Karpas-422 (cell line): ENCODE measurements at places on chromosomes 2 and 18.

DNA sequence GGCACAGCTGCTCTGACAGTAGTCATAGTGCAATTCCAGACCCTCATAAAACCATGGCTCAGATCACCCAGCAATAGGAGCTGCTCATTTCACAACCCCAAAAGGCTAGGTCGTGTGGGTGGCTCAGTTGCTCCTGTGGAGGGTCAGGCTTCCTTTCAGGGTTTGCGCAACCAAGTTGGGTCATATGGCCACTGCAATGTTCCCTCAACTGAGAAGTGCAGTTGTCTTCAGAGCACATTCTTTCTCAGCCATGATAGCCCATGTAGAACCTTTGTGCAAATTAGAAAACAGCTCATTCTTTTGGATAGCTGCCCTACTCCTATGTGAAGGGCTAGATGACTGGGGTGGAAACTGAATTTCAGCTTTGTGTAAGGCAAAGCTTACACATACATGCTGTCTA, 3.2 kb downstream of the SERPINB13 start:
- no peaks in the 10 kb centered on the region for H3K4me1 ChIP-seq
- DNase-seq, result no peak
- H3K36me3 ChIP-seq, result no peaks in the 10 kb centered on the region
- H3K4me3 ChIP-seq, result no peak overlapping the region
- H3K27me3 ChIP-seq, result no peaks in the 10 kb centered on the region

- H3K4me3 ChIP-seq, result no peak overlapping the region
- no peak for DNase-seq
- no peaks in the 10 kb centered on the region for H3K27me3 ChIP-seq
- H3K36me3 ChIP-seq, result peaks cover 49% of the 10 kb centered on the region
- no peak overlapping the region for H3K27ac ChIP-seq
Observed at GRCh38 chr2:218756599-218757377, 25.2 kb upstream of the CYP27A1 start.

DNA sequence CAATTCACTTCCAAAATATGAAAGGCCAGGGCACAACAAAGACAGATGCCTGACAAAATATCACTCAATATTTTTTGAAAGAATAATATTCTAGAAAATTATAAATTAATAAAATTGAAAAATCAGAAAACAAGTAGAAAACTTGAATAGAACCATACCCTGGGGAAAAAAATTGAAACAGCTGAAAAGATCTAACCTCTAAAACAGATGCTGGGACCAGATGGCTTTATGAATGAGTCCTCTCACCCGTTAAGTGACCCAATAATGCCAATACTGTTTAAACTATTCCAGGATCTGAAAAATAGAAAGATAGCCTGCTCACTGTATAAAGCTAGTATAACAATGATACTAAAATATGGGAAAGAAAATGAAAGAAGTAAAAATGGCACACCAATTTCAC, 322.3 kb upstream of the VWC2L start:
- no peak for DNase-seq
- H3K4me1 ChIP-seq, result no peaks in the 10 kb centered on the region
- H3K36me3 ChIP-seq, result no peaks in the 10 kb centered on the region
- no peaks in the 10 kb centered on the region for H3K27me3 ChIP-seq
- H3K4me3 ChIP-seq, result no peak overlapping the region

- H3K4me1 ChIP-seq, result no peaks in the 10 kb centered on the region
- H3K4me3 ChIP-seq, result no peak overlapping the region
- peak; percentile 74 for DNase-seq
Observed at GRCh38 chr2:108182489-108182888, 57.3 kb upstream of the SULT1C3 start.

GRCh38 chr2:233430651-233431050, 76.4 kb downstream of the DGKD start:
- no peak for DNase-seq
- no peak overlapping the region for H3K4me3 ChIP-seq
- no peaks in the 10 kb centered on the region for H3K36me3 ChIP-seq
- no peaks in the 10 kb centered on the region for H3K4me1 ChIP-seq
- no peak overlapping the region for H3K27ac ChIP-seq
- no peaks in the 10 kb centered on the region for H3K27me3 ChIP-seq

DNA sequence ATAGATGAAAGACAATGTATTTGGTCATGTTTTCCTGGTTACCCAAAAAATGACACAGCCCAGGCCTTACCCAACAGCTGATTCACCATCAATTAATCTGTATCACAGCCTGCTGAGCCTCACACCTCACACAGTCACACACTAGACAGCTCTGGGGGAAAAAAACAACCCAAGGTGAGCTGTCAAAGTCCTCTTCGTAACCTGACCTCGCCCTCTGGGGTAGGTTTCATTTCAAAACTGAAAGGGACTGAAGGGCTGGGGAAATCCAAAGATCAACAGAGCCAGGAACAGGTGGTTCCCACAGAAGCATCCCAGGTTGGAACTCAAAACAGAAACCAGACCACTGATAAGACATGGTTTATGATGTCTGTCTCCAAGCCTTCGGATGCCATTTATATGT, 18.2 kb upstream of the PCBP1 start:
- H3K27ac ChIP-seq, result no peak overlapping the region
- H3K4me1 ChIP-seq, result peaks cover 13% of the 10 kb centered on the region
- no peaks in the 10 kb centered on the region for H3K27me3 ChIP-seq

GRCh38 chr2:131801210-131801744, 273.6 kb downstream of the CCDC74A start:
- H3K27me3 ChIP-seq, result no peaks in the 10 kb centered on the region
- no peaks in the 10 kb centered on the region for H3K36me3 ChIP-seq
- no peak overlapping the region for H3K27ac ChIP-seq
- no peak for DNase-seq

- H3K27me3 ChIP-seq, result no peaks in the 10 kb centered on the region
- H3K36me3 ChIP-seq, result peaks cover 50% of the 10 kb centered on the region; the same call in 1 of the 2 replicates
- DNase-seq, result no peak
- H3K27ac ChIP-seq, result no peak overlapping the region; the same call in 1 of the 2 replicates
- peaks cover 22% of the 10 kb centered on the region for H3K4me1 ChIP-seq
Observed at GRCh38 chr2:210443527-210443926, 33.0 kb downstream of the LANCL1 start.

DNA sequence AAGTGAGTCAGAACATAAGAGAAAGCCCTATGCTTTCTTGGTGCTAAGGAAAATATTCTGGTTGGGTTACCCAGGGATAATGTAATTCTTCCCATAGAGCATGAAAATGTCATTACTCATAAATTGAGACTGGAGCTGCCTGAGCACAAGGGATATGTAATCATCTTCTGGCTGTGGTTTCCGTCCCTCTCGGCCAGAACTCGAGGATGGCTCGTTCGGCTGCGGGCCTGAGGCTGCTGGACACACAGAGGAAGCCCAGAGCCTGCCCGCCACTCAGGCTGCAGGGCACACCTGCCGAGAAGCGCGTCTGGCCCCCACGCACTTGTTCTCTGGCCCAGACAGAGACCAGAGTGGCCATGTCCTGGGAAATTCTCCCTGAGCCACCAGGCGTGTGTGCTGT, 104.9 kb downstream of the ASAP2 start:
- H3K27me3 ChIP-seq, result no peaks in the 10 kb centered on the region
- no peak overlapping the region for H3K27ac ChIP-seq
- no peak for DNase-seq
- no peaks in the 10 kb centered on the region for H3K4me1 ChIP-seq

- no peak for DNase-seq
- H3K4me1 ChIP-seq, result peaks cover 97% of the 10 kb centered on the region
- peak overlapping the region; percentile 100 for H3K27ac ChIP-seq
- peak overlapping the region; percentile 49 for H3K4me3 ChIP-seq
- peaks cover 24% of the 10 kb centered on the region for H3K36me3 ChIP-seq
Observed at GRCh38 chr2:233082931-233083755, 23.0 kb downstream of the INPP5D start.

- no peak overlapping the region for H3K27ac ChIP-seq
- H3K27me3 ChIP-seq, result no peaks in the 10 kb centered on the region
- H3K36me3 ChIP-seq, result no peaks in the 10 kb centered on the region
- H3K4me3 ChIP-seq, result no peak overlapping the region
- no peak for DNase-seq
Observed at GRCh38 chr2:221750316-221750715, 178.2 kb upstream of the EPHA4 start.

- H3K27ac ChIP-seq, result no peak overlapping the region
- no peaks in the 10 kb centered on the region for H3K27me3 ChIP-seq
- no peaks in the 10 kb centered on the region for H3K36me3 ChIP-seq
- H3K4me1 ChIP-seq, result no peaks in the 10 kb centered on the region
- DNase-seq, result no peak
Observed at GRCh38 chr2:5609201-5609600, 83.0 kb upstream of the SOX11 start.

GRCh38 chr2:212854771-212855170, 296.6 kb downstream of the IKZF2 start:
- no peak overlapping the region for H3K27ac ChIP-seq
- H3K27me3 ChIP-seq, result no peaks in the 10 kb centered on the region
- DNase-seq, result no peak
- H3K36me3 ChIP-seq, result no peaks in the 10 kb centered on the region
- no peaks in the 10 kb centered on the region for H3K4me1 ChIP-seq

DNA sequence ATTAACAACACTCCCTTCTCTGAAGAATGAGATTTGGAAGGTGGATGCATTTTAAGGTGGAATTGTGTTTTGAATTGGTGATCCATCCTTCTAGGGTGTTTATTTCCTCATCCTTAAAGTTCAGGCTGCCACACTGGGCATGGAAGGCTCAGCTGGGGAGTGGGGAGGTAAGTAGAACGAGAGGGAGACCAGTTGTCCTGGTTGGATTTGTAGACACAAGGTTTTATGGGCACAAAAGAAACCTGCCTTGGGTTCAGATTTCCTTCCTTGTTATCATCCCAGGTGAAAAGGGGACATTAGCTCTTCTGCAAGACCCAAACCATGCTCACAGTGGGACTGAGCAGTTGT, 101.0 kb upstream of the SIX3 start:
- H3K36me3 ChIP-seq, result no peaks in the 10 kb centered on the region
- DNase-seq, result no peak
- no peaks in the 10 kb centered on the region for H3K27me3 ChIP-seq
- H3K27ac ChIP-seq, result no peak overlapping the region

GRCh38 chr2:67844024-67844540, 218.7 kb downstream of the C1D start:
- H3K4me3 ChIP-seq, result no peak overlapping the region
- peaks cover 25% of the 10 kb centered on the region for H3K4me1 ChIP-seq
- H3K27me3 ChIP-seq, result no peaks in the 10 kb centered on the region
- no peak overlapping the region for H3K27ac ChIP-seq
- H3K36me3 ChIP-seq, result no peaks in the 10 kb centered on the region
- DNase-seq, result no peak

GRCh38 chr2:220394433-220394832, 767.0 kb downstream of the SLC4A3 start:
- no peaks in the 10 kb centered on the region for H3K4me1 ChIP-seq
- H3K27me3 ChIP-seq, result no peaks in the 10 kb centered on the region
- H3K4me3 ChIP-seq, result no peak overlapping the region
- DNase-seq, result no peak

- H3K27ac ChIP-seq, result no peak overlapping the region
- peaks cover 35% of the 10 kb centered on the region; the same call in 1 of the 2 replicates for H3K36me3 ChIP-seq
- no peak for DNase-seq
- 0 out of 2 replicates have a peak, but pooled peaks cover 1% of the 10 kb centered on the region for H3K4me1 ChIP-seq
Observed at GRCh38 chr18:9563331-9563730, 51.0 kb downstream of the PPP4R1 start.

GRCh38 chr2:57475391-57475790, 571.2 kb upstream of the VRK2 start:
- no peak for DNase-seq
- no peak overlapping the region for H3K4me3 ChIP-seq
- H3K36me3 ChIP-seq, result no peaks in the 10 kb centered on the region
- H3K27me3 ChIP-seq, result no peaks in the 10 kb centered on the region
- no peaks in the 10 kb centered on the region for H3K4me1 ChIP-seq

DNA sequence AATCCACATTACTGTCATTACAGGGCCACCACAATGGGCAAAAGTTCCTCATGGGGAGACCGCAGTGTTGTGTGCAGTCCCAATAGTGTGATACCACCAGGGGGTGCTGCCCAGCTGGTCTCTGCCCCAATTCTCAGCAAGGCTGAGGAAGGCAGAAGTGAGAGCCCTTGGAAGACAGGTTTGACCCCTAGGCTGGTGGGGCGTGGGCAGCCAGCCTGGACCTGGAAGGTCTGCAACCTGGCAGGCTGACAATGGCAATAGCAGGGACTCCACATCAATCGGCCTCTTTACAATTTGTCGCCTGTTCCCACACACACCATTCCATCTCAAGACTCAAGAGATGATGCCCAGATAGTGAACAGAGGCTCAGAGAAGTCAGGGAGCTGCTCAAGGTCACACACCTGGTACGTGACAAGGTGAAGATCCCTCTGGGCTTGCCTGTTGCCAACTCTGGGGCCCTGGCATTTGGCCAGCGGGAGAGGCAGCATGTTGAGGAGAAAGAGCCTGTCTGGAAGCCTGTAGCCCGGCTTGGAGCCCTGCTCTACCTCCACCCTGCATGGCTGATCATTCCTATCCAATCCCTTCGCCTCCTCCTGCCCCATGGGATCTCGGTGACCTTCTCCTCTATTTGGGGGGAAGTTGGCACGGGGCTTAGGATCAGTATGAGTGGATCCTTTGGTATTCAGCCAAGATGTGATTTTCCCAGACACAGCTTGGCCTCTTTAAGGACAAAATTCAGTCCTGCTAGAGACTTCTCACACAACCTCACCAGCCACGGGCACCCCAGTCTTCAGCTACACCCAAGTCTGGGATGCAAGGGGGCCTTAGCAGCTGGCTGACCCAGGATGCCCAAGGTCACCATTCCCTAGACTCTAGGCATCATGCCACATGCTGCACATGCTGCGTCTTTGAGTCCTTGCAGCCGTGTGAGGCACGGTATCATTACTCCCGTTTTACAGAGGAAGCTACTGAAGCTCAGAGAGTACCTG, 2.9 kb upstream of the ATOH8 start:
- peaks cover 9% of the 10 kb centered on the region for H3K4me1 ChIP-seq
- H3K27me3 ChIP-seq, result no peaks in the 10 kb centered on the region
- H3K36me3 ChIP-seq, result no peaks in the 10 kb centered on the region
- H3K4me3 ChIP-seq, result no peak overlapping the region
- no peak overlapping the region for H3K27ac ChIP-seq
- peak; percentile 85 for DNase-seq

GRCh38 chr2:125092276-125093009, 1067.4 kb downstream of the CNTNAP5 start:
- no peak for DNase-seq
- H3K27me3 ChIP-seq, result no peaks in the 10 kb centered on the region
- no peak overlapping the region for H3K4me3 ChIP-seq
- no peaks in the 10 kb centered on the region for H3K4me1 ChIP-seq

GRCh38 chr2:28463893-28464292, 32.0 kb upstream of the PLB1 start:
- H3K4me3 ChIP-seq, result no peak overlapping the region
- H3K27me3 ChIP-seq, result no peaks in the 10 kb centered on the region
- no peaks in the 10 kb centered on the region for H3K36me3 ChIP-seq
- H3K4me1 ChIP-seq, result no peaks in the 10 kb centered on the region

- no peaks in the 10 kb centered on the region for H3K27me3 ChIP-seq
- DNase-seq, result no peak
- peaks cover 38% of the 10 kb centered on the region for H3K36me3 ChIP-seq
- H3K4me1 ChIP-seq, result no peaks in the 10 kb centered on the region
Observed at GRCh38 chr18:13077473-13077872, 86.3 kb downstream of the CEP192 start.

GRCh38 chr2:26462511-26463243, 15.2 kb downstream of the OTOF start:
- no peaks in the 10 kb centered on the region for H3K4me1 ChIP-seq
- peak; percentile 68 for DNase-seq
- H3K27ac ChIP-seq, result no peak overlapping the region
- no peaks in the 10 kb centered on the region for H3K36me3 ChIP-seq

- DNase-seq, result no peak
- no peaks in the 10 kb centered on the region for H3K36me3 ChIP-seq
- H3K27me3 ChIP-seq, result no peaks in the 10 kb centered on the region; the same call in 1 of the 2 replicates
- no peak overlapping the region for H3K4me3 ChIP-seq
Observed at GRCh38 chr18:48939205-48940097, 11.3 kb downstream of the SMAD7 start.

GRCh38 chr2:236607471-236608187, 38.0 kb downstream of the ACKR3 start:
- no peaks in the 10 kb centered on the region for H3K36me3 ChIP-seq
- H3K4me1 ChIP-seq, result no peaks in the 10 kb centered on the region
- no peaks in the 10 kb centered on the region for H3K27me3 ChIP-seq
- no peak overlapping the region for H3K27ac ChIP-seq
- H3K4me3 ChIP-seq, result no peak overlapping the region
- peak; percentile 44 for DNase-seq
